ENCODE measurements at places on chromosomes 1 and 21.

DNA sequence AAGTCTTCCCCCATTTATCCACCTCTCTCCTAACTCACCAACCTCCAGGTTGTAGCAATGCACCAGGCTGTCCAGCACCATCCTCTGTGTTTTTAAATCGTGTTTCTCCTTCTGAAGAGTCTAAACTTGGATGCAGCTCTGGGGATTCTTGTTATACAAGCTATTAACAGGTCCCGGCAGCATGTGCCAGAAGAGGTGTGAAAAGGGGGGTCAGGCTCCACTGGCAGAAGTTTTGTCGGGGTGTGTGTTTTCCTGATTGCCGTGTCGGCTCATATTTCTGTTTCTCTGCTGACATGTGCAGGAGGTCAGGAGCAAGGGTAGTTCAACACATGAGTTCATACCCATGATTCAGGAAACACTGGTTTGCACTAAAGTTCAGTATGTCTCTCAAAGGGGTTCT, 658.6 kb upstream of the CAMK1G start:
- no peak for DNase-seq

DNA sequence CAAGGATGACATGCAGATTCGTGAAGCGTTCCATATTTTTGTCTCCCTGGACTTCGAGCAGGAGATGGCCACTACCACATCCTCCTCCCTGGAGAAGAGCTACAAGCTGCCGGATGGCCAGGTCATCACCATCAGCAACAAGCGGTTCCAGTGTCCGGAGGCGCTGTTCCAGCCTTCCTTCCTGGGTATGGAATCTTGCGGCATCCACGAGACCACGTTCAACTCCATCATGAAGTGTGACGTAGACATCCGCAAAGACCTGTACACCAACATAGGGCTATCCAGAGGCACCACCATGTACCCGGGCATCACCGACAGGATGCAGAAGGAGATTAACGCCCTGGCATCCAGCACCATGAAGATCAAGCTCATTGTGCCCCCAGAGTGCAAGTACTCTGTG, 3.3 kb downstream of the TMEM222 start:
- DNase-seq = no peak

- DNase-seq = no peak
Observed at GRCh38 chr1:205769641-205770365, 5.5 kb downstream of the RAB29 start.

- no peak for DNase-seq
Observed at GRCh38 chr1:230102472-230102871, 35.4 kb downstream of the GALNT2 start.

- no peak for DNase-seq
Observed at GRCh38 chr1:89363638-89364536, at the start of gene GBP6. Gene GBP6 (plus strand): TSS chr1:89364059. CDS start chr1:89368552, 4,493 bp downstream.
